ENCODE measurements at places on chromosomes 3 and 15.

- DNase-seq = no peak
Measured at GRCh38 chr3:123424999-123425712, 23.7 kb downstream of the ADCY5 start.

- no peak for DNase-seq
Measured at GRCh38 chr3:114585687-114586086, 291.9 kb downstream of the TIGIT start.

GRCh38 chr3:28973609-28974008 lies 307.3 kb upstream of the RBMS3 start:
- no peak for DNase-seq

GRCh38 chr3:195892105-195893043 lies 16.0 kb downstream of the TNK2 start:
- DNase-seq = no peak

- no peak for DNase-seq
Measured at GRCh38 chr15:40953713-40954074, 423 bp downstream of the CHAC1 start.

DNA sequence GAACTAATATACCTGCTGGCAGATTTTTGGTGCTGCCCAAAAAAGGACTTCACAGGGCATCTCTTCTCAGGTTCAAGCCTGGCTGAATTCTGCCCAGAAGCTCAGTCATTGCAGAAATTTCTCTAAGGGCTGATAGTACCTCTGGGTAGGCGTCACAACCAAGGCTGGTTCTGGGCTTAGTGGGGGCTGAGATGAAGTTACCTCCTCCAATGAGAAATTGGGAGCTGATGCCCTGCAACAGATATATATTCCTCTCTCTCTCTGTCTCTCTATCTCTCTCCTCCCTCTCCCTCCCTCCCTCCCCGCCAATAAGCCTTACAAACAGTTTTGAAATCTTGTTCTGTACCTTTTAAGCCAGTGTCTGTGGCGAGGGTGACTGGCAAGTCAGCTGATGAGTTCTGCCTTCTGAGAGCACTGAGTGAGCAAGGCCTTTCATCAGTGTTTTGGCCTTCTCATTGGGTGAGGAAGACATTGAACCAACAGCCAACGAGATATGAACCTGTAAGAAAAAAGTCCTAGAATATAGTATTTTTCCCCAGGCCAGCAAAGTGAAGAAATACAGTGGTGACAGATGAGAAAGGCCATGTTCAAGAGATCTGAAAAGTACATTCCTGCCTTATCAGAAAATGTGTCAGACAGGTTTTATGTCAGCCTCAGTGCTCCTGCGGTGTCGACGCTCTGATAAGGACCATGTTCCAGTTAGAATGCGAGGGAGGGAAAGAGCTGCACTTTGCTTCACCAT lies 45.5 kb downstream of the TMEM39A start:
- no peak for DNase-seq

DNA sequence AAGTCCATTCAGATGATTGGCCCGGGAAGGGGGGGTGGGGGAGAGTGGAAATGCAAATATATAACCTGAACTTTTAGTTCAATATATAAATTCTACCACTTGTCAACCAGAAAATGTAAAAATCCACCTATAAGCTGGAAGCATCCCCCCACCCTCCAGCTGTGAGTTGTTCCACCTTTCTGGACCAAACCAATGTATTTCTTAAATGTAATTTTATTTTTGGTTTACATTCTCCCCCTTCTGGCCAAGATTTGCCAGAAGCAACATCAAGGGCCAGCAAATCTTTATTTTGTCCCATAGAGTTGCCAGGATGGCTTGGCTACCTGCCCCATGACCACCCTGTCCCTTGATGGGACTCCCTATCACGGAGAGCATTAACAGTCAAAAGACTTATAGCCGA lies 545.7 kb downstream of the TBL1XR1 start:
- DNase-seq = no peak

DNA sequence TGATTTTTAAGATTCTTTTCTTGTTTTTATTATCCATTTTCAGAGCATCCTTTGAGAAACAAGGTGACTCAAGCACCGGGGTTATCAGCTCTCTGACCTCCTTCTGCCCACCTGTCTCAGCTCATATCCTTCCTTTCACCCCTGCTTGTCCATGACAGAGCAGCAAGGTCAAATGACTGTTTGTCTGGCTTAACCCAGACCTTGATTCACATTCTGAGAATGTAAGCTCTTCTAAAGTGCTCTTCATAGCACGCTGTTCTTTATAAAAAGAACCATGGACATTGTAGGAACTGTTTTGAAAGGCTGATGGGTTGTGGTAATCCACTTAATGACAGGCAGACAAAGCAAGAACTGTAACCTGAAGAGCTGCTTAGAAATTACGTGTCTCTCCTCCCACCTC lies 122.5 kb downstream of the CHST2 start:
- no peak for DNase-seq

- no peak for DNase-seq
Measured at GRCh38 chr15:90915808-90916440, 12.8 kb downstream of the MAN2A2 start.

DNA sequence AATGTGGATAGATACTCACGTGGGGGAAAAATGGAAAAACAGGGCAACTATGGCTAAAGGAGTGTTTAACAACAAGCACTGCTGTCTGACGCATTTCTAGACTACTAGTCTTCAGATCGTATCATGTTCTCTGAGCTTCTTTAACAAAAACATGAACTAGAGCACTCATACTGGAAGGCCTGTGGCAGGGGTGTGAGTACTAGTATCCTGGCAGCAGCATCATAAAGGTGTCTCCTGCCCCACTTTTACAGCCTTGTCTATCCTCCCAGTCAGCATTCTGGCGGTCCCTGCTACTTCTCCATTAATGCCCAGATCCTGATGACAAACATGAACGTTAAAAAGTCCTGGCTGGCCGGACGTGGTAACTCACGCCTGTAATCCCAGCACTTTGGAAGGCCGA lies 4.0 kb downstream of the FMN1 start:
- DNase-seq = no peak

- no peak for DNase-seq
Measured at GRCh38 chr3:14016900-14017475, 107.7 kb downstream of the CHCHD4 start.

DNA sequence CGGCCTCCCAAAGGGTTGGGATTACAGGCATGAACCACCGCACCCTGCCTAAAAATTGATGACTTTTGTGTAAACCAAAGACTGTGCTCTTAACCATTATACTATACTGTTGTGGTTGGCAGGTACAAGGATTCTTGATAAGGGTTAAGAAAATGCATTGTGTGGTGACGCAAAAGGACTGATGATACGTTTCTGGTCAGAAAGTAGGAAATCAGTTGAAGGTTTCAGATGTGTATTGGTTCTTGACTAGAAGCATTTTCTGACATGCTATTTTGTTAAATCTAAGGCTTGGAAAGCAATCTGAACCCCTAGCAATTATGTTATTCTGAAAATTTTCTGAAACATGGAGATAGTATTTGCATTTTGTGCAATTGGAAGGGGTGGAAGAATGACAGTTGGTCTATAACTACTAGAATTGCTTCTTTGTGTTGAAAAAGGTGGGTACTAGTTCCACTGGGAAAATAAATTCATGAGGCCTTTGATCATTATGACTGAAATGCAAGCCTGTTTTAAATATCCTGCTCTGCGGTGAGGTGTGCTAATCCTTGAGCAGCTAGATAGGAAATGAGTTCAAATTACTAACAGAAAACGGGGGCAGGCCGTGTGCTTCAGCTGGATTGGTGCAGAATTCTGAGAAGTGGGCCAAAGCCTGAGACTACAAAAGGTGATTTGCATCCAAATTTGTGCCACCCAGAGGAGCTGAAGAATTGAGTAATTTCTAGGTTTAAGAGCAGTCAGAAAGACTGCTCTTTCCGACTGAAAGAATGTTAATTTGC lies 66.0 kb upstream of the LRRFIP2 start:
- DNase-seq = no peak

- no peak for DNase-seq
Measured at GRCh38 chr3:37535526-37536432, 325.9 kb upstream of the CTDSPL start.

DNA sequence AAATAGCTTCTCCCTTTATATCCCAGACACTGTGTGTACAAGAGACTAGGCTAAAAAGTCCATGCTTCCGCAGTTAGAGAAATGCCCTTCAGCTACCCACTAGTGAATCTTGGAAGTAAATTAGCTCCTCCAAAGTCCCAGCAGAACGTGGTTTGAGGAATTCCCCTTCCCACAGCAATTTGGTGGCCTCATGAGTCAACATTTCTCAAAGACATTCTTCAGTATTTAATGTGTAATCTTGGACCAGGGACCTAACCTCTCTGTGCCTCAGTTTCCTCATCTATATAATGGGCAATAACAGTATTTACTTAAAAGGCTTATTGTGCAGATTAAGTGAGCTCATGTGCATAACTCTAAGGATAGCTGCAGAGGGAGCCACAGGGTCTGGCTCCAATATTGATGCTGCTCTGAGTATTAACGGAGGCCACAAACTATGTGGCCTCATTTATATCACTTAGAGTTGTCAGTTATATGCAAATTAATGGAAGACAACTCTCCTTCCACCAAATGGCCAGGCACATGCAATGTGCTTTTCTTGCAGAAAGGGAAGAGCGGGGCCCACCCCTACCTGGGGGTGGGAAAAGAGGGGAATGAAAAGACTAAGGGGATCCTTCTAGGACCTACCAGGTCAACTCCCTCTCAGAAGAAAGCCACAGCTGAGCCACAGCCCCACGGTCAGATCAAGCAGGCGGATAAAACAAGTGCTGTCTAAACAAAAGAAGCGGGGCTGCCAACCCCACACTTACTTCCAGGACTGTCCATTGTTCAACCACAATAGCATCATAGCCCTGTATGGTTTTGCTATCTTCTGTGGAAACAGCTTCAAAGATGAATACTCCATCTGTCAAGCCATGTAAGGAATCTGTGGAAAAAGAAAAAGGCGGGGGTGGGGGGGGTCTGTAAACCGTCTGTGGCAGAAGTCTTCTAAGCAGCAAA lies 92.4 kb downstream of the OXNAD1 start:
- DNase-seq = no peak

DNA sequence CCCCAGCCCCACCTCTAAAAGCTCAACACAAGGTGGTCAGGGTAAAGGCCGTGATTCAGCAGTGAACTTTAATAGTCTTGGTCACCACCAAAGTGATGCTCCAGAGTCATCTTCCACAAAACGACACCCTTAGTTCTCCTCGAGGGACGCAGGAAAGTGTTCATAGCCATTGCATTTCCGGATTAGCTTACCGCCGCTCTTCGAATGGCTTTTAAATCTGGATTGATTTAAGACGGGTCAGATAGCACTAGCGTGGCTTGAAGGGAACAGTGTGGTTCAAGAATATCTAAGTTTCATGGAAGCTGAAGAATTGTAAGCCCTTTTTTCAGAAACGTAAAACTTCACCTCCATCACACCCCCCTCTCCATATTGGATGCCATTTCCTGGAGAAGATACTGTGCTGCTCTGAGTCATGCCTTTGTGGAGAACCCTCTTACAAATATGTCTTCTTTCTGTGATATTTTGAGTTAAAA lies 829 bp downstream of the RNF7 start:
- no peak for DNase-seq
